ENCODE measurements at places on chromosomes 4 and X. TPM values are rescaled to one million over a fixed set of nuclear protein-coding genes. Genes with fewer than 3 reads are reported as not detected.

Gene XG
- not detected for polyA plus RNA-seq

Gene CLNK
- not detected for polyA plus RNA-seq

Gene PWWP3B
- polyA plus RNA-seq: 0.76 TPM

Gene IL13RA1
- polyA plus RNA-seq: 7.6 TPM

Gene SASH3
- 2.0 TPM for polyA plus RNA-seq

Data from brain (organoid and tissue), 16 donors.